Stimulated activated CD4-positive, alpha-beta T cell treated with anti-CD3 and anti-CD28 coated beads, Interleukin-15, amount 100 ng/mL, for 1 hour (primary cell): ENCODE measurements at places on chromosomes 11 and 22.
A peak's percentile ranks its signal among the peaks of the same experiment; 100 is the strongest.

DNA sequence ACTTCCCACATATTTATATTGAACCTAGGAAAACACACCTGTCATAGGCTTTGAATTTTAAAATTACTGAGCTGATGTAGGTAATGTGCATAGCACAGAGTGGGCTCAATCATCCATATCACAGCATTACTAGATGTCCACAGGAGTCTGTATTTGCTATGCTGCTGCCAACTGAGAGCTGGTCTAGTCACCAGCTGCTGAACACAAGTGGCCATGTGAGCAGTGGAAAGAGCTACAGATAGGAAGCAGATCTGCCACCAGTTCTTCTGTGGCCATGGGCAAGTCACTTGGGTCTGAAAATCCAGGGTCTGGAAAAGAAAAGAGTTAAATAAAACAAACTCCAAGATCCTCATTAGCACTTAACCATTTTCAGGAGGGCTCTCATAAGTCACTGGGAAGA, 91.8 kb downstream of the APIP start:
- DNase-seq = no peak

GRCh38 chr11:133956650-133957633, at the start of gene IGSF9B:
Gene IGSF9B (minus strand): TSS chr11:133956968. CDS start chr11:133956754, 214 bp downstream.
- peak; percentile 93 for DNase-seq

DNA sequence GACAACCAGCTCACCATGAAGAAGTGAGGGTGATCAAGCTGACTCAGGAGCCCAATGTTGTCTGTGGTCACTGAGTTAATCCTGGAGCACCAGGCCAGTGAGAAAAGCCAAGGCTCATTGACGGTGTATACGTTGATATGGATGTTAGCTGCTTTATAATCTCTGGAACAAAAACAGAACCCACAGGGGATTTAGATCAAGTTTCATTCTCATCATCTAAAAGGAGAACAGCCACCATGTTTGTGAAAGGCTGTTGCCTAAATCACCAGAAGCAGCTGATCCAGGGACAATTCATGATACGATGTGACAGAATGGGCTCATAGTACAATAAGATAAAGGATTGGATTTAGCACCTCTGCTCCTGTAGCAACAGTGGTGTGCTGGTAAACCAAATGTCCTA, 68.5 kb downstream of the GDPD4 start:
- DNase-seq = no peak

DNA sequence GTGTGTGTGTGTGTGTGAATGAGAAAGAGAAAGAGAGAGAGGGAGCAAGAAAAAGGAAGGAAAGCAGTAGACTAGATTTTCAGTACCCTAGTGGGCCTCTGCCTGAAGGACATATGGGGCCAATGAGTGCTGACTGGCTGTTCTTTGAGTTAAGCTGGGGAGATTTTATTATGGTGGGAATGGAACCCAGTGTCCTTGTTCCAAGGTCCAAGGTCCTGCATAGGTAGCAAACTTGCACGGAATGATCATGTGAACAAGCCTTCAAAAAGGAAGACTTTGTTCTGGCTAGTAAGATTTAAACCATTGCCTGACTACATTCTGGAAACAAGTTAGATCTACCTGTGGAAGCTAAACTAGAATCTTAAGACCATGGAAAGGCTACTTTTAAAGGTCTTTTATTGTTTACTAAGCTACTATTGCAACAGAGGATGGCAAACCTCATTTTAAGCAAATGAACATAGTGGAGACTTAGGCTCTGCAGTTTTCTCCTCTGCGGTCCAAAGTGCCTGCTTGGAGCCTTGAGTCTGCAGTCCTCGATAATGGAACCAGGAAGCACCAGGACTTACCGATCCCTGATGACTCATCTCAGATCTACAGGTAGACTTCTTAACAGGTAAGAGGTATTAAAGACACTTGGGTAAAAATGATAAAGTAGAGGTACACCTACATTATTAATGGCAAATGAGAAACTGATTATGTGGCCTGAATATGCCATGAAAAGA, 10.2 kb upstream of the GRAMD1B start:
- DNase-seq = no peak

GRCh38 chr11:48093795-48094642, 113.7 kb downstream of the PTPRJ start:
- DNase-seq = no peak

GRCh38 chr11:2521081-2521732, 76.4 kb downstream of the KCNQ1 start:
- DNase-seq = peak; percentile 0

DNA sequence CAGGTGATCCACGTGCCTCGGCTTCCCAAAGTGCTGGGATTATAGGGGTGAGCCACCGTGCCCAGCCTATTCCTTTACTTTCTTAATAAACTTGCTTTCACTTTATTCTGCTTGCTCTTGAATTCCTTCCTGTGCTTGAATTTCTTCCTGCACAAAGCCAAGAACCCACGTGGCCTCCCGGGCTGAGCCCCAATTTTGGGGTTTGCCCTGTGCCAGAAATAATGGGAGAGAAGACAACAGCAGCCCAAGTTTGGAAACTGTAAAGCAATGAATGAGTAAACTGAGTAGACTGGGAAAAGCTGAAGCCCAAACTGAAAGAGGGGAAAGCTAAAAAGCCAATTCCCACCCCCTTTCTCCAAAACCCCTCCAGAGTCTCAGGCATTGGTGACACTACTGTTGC, 136.4 kb downstream of the NECTIN1 start:
- DNase-seq = no peak

DNA sequence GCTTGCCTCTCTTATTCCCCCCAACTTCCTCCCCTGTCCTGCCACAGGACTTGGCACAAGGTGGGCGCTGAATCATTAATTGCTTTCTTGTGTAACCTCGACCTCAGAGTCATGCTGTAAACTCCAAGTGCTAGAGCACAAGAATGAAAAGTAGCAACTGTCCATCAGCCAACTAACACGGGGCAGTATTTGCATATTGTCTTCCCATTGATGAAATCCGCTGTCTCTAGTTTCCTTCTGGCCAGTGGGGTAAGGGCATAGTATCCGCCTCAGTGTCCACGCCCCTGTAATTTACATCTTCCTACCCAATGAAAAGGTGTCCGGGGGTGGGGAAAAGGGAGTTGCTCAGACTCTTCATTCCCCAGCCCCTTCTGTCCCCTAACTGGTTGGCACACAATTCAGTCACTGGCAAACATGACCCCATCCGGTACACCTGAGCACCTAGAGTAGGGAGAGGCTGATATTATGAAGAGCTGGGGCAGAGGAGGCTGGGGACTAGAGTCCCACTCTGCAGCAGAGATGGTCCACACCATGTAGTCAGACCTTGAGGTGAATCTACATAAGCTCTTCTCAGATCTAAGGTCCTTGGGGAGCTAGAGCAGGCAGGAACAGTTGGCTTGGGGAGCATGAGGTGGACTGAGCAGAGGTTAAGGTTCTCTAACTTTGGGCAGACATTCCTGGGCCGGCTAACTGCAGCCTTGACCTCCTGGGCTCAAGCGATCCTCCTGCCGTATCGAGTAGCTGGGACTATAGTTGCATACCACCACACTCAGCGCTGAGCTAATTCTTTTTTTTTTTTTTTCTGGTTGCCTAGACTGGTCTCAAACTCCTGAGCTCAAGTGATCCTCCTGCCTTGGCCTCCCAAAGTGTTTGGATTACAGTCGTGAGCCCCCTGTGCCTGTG, 6.8 kb upstream of the GGA1 start:
- DNase-seq = no peak

- no peak for DNase-seq
Observed at GRCh38 chr22:20111689-20112622, 3.9 kb upstream of the RANBP1 start.

- DNase-seq = peak; percentile 20
Observed at GRCh38 chr11:88174709-88175568, at the start of gene RAB38. Gene RAB38 (minus strand): TSS chr11:88175443. CDS start chr11:88175384, 59 bp downstream.

DNA sequence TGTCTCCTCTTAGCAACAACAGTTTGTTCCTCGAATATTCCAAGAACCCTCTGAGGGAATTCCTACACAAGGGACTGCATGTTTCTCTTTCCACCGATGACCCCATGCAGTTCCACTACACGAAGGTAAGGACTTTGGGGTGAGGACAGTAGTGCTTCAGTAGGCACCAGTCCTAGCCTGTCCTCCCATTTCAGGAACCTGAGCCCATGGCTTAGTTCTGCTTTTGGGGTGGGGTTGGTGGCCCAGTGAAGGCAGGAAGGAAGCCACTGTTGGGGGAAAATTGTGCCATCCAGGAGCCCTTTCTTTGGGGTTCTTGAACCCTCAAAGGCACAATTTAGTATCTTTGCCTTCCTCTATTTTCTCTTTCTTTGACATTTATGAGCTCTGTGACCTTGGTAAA, 38.2 kb downstream of the RNF141 start:
- DNase-seq = no peak

- DNase-seq = no peak
Observed at GRCh38 chr11:134579724-134580609, 167.9 kb upstream of the B3GAT1 start.

DNA sequence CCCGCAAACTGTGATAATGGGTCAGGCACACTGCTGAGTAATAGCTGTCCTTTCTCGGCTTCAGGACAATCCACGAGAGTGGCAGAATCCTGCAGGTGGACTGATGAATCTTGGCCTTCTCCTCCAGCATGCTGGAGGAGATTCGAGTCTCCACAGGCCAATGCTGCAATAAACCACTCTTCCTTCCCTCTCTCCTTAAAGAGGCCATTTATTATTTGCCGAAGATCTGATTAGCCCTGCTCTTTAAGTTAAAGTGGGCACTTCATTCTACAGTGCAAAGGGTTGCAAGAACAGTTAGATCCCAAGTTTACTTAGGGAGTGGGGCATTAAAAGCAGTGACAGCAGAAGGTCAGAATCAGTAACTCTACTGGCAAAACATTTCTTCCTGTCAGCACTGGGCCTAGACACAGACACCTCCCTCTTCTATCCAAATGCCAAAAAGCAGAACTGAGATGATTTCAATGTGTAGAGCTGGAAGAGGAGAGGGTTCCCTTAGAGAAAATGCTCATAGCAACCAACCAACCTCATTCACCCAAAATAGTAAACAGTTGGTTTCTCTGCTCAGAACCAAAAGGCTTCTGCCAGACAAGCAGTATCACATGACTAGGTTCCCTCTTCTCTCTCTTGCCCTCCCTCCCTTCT, 121.7 kb downstream of the SGSM3 start:
- DNase-seq = no peak
